Fibroblast of skin of right biceps (primary cell): ENCODE measurements at places on chromosomes 4 and X.

GRCh38 chrX:9342561-9343051 is 122.3 kb upstream of the TBL1X start:
- DNase-seq, result peak; percentile 93

DNA sequence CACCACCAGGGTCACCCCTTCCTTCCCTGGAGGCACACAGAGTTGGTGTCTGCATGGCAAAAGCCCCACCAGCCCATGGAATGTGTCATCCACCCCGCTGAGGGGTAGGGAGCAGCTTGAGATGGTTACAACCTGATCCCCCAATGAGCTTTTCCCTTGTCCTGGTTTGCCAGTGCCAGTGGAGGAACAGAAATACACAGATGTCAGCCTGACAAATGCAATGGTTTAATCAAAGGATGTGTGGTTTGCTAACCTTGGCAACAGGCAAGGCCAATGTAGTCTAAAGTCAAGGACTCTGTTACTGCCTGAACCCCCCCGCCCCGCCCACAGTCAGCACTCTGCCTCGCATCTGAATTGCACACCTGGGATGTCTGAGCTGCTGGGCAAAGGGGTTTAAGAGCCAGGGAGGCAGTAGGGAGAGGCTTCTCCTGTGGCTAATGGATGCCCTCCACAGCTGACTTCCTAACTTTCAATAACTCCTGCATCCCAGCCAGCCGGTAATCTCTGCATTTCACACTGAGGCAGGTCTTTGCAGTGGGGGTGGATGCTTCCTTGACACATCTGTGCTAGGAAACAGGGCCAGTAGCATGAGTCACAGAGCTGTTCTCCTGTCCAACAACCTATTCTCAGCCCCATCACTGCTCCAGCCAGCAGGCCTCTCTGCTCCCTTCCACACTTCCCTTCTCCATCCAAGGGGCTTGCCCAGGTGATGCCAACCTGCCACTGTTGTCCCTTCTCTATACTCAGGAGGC is 137.5 kb downstream of the AMMECR1 start:
- peak; percentile 78 for DNase-seq

- no peak for DNase-seq
These were observed 95.6 kb downstream of the SORCS2 start for GRCh38 chr4:7287918-7288280.

GRCh38 chrX:9141496-9141895 is 107.6 kb upstream of the FAM9B start:
- peak; percentile 65 for DNase-seq

- DNase-seq, result no peak
These were observed 91.1 kb upstream of the ATP8A1 start for GRCh38 chr4:42747971-42748370.

GRCh38 chr4:38383646-38384121 is 280.3 kb upstream of the KLF3 start:
- no peak for DNase-seq

DNA sequence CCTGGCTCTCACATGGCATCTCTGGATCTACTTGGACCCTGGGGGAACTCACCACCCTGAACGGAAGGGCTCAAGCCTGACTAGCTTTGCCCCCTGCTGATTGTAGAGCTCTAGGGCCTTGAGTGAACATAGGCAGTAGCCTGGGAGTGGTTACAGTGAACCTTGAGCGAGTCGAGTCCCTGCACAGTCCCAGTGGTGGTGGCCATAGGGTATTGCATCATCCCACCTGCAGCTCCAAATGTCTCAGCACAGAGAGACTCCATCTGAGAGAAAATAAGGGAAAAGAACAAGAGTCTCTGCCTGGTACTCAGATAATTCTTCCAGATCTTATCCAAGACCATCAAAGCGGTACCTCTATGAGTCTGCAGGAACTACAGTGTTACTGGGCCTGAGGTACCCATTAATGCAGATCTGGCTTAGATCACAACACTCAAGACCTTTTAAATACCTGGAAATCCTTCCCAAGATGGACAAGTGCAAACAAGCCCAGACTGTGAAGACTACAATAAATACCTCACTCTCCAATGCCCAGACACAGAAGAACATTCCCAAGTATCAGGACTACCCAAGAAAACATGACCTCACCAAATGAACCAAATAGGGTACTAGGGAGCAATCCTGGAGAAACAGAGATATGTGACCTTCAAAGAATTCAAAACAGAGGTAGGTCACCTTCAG is 167.5 kb upstream of the TET2 start:
- DNase-seq, result no peak

- no peak for DNase-seq
These were observed 638.0 kb upstream of the FRG1 start for GRCh38 chr4:189302719-189303118.

DNA sequence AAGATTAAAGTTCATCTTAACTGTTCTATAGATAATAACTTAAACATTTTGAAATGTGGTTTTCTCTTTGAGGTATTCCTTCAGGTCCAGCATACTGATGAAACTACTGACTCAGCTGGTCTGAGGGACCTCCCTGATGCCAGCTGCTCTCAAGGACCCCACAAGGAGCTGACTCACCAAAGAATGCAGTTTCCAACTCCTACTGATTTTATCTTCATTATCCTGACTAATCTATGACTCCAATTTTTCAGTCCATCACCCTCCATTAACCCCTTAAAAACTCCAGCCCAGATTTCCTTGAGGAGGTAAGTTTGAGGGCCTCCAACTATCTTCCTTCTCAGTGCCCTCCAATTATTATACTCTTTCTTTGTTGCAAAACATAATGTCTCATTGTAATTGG is 1.4 kb upstream of the UGT2B4 start:
- peak; percentile 92 for DNase-seq

DNA sequence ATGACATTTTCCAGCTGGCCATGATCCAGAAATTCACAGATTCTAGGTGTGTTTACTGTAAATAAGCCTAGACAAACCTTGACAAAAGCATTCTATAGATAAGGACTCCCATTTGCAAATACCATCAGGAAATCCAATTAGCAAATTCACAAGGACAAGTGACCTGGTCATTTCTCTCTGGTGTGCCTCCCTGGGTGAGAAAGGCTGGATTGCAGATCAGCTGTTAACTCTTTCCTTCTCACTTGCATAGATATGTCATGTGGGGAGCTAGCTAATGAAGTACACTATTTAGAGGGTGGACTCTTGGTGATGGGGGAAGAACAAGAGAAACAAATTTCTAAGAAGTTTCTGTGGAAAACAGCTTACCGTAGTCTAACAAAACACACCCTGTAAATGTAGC is 58.9 kb downstream of the MOSPD2 start:
- no peak for DNase-seq

- DNase-seq, result no peak
These were observed 17.9 kb downstream of the PDHA2 start for GRCh38 chr4:95857761-95858160.

DNA sequence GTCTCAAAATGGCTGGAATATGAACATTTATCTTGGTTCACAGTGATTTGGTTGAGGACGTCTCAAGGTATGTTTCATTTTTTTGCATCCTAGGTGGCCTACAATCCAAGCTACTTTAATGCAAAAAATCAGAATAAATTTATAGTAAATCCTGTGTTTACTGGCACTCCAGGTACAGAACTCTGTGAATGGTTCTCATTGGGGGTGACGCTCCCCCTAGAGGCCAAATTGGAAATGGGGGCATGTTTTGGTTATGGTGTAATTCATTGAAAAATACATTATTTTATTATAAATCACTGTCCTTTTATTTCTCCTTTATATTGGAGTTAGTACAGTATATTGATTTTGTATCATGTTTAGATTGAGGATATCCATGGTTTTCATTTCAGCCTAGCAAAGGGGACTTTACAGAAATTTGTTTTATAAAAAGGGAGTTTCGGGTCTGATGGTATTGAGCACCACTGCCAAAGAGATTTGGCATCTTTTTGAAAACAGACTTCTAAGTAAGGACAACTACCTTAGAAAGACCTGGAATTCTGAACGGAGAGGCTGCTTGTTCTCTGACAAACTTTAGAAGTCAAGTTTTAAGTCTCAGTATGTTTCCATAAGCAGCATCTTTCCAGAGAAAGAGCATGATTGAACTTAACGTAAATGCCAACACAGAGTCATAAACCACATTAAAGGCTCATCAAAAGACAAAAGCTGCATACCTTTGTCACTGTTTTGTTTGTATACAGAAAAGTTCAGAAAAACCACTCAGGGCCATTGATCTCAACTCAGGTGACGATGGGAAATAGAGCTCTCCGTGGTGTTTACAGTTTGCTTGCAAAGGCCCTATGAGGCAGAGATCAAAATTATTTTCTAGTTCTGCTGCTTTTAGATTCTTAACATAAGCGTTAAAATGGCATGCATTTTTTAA is 19.4 kb downstream of the MTM1 start:
- peak; percentile 22 for DNase-seq

DNA sequence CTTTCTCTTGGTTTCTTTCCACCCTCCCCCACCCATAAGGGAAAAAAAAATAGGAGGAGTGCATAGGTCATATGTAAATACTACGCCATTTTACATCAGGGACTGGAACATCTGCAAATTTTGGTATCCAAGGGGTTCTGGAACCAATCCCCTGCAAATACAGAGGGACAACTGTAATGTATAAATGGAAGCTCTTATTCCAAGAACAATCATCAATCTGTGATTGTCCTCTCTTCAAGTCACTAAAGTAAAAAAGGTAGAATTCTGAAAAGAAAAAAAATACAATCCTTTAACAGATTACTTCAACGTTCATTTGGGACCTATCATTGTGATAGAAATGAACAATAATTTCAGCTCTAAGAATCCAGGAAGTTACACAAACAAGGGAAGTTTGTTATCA is 13.6 kb downstream of the PPA2 start:
- DNase-seq, result no peak

DNA sequence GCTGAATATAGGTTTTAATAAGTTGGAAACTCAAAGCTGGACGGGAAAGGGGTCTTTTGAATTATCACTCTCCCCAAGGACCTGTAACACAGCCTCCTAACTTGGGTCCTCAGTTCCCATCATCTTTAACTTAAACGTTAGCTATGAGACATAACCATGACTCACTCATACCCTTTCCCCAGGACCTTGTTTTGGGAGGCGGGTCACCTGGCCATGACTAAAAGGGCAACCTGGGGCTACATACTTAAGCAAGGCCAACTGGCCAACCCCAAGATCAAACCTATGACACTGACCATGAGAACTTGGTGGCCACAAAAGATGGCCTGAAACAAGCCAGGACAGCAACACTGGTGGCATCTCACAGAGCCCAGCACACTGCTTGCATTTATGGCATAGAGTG is 89.0 kb downstream of the SH3KBP1 start:
- DNase-seq, result no peak

- no peak for DNase-seq
These were observed 858.9 kb downstream of the PDHA2 start for GRCh38 chr4:96698831-96699230.

GRCh38 chrX:151227627-151228026 is 51.2 kb downstream of the GPR50 start:
- DNase-seq, result no peak

GRCh38 chr4:151887816-151888180 is 127.0 kb upstream of the GATB start:
- no peak for DNase-seq

DNA sequence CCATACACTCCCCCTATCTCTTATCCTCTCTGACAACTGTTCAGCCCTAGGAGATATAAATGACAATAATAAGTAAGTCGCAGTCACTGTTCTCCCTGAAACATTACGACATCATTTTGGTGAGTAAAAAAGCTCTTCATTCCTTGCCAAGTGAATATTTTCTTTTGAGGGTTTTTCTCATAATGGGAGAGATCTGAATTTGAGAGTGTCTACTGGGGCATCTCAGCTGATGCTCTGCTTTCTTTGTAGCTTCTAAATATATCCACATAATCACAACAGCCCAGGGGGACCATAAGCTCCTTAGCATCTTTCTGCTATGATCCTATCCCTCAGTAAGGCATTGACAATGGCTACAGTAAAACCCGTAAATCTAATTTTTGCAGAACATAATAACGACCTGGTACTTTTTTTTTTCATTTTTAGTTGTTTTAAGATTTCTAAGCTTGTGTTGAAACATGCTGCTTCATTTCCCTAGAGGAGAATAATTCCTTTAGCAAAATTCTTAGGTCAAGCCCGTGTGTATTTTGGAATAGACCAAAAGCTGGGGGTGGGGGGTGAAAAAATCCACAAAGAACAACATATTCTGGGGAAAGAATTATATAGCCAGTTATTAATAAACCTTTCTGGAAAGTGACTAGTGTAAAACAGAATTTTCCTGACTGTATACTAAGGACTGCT is 78.1 kb upstream of the GPM6B start:
- peak; percentile 75 for DNase-seq

DNA sequence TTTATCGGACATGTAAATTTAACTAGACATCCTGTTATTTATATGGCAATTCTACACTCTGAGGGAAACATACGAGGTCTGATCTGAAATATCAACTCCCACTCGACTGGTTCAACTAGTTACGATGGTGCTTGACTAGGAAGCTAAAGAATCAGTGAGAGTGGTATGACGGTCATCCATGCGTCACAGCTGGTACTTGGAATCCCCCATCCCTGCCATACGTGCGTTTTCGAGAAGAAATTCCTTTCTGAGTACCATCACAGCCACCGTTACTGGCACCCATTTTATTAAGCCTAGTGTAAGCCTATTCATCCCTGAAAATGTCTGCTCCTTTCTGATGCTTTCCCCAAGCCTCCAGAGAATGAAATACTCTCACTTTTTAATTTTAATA is 695 bp upstream of the PIGA start:
- peak; percentile 55 for DNase-seq

DNA sequence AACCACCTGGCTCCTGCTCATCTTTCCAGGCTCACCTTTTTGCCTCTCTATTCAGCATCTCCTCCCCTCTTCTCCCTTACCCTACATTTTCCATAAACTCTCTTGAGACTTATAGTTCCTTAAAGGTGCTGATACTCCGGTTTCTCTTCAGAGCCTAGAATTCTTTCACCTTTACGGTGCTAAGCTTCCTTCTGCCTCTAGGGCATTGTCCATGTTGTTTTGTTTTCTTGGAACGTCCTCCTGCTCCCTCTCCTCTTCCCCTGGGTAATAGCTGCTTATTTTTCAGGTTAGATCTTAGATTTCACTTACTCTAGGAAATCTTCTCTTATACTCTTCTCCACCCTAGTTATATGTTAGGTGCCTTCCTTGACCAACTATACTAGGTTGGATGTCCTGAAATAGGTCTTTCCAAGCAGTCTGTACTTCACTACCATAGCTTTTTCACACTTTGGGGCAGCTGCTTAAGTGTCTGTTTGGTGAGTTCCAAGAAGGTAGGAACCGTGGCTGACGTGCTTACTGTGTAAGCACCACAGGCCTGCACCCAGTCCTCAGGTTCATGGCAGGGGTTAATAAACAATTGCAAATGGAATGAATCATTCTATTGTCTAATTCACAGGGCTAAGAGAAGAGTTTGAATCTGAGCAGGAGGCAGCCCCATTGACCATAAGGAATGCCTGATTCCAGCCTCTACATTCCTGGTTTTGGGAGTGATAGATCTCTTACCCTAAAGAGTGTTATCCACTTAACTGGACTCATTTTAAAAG is 227.5 kb downstream of the MGST2 start:
- DNase-seq, result no peak

DNA sequence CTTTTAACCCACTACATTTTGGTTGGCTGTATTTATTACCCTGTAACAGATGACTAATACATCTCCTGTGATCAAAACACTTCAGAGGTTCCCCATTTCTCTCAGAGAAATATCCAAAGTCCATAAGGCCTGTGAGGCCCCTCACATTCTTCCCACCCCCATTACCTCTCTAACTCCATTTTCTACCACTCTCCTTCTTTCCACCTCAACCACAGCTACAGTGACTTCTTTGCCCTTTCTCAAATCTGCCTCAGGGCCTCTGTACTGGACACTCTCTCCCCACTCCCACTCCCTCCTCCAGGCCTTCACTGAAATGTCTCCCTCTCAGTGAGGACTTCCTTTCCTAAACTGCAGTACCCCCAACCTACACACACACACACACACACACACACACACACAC is 8.4 kb upstream of the TMEM144 start:
- DNase-seq, result no peak
